ENCODE measurements at places on chromosomes 6 and 20.

DNA sequence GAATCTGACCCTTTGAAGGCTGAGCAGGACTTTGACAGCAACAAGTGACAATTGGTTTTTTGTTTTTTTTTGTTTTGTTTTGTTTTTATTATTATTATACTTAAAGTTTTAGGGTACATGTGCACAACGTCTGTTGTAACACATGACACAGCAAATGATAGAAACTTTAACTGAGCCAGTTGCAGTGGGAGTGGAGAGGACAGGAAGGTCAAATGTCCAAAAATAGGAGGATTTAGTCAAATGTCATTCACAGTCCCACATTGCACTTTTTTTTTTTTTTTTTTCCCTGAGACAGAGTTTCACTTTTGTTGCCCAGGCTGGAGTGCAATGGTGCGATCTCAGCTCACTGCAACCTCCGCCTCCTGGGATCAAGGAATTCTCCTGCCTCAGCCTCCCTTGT, 223.0 kb downstream of the HIVEP2 start:
- no peak for DNase-seq

DNA sequence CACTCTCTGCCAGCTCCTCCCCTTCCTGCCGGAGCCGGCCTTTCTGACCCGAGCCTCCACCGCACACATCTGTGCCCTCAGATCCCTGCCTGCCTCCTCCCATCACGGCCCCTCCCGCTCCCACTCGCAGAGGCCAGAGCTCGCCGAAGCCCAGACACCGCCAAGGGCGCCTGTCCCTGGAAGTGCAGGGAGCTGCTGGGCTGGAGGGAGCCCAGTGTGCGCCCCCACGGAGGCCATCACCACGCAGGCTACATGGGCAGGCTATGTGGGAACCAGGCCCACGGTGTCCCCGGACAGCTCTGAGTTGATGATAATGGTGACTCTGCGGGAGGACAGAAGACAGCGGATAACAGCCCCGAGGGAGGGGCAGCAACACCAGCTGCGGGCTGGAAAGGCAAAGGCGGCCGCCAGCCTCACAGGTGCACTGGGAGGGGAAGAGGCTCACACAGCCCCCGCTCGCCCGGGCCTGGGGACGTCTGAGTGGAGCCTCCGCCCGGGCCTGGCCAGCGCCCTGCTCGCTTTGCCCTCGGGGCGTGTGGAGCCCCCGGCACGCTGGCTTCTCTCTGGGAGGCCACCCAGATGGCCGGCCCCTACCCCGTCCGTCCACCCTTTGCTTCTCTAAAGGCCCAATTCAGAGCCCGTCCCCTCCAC, 154.9 kb downstream of the DLL1 start:
- no peak for DNase-seq

GRCh38 chr20:22099348-22099747, 393.9 kb downstream of the PAX1 start:
- no peak for DNase-seq

GRCh38 chr6:24394780-24395437, 7.8 kb upstream of the MRS2 start:
- no peak for DNase-seq

DNA sequence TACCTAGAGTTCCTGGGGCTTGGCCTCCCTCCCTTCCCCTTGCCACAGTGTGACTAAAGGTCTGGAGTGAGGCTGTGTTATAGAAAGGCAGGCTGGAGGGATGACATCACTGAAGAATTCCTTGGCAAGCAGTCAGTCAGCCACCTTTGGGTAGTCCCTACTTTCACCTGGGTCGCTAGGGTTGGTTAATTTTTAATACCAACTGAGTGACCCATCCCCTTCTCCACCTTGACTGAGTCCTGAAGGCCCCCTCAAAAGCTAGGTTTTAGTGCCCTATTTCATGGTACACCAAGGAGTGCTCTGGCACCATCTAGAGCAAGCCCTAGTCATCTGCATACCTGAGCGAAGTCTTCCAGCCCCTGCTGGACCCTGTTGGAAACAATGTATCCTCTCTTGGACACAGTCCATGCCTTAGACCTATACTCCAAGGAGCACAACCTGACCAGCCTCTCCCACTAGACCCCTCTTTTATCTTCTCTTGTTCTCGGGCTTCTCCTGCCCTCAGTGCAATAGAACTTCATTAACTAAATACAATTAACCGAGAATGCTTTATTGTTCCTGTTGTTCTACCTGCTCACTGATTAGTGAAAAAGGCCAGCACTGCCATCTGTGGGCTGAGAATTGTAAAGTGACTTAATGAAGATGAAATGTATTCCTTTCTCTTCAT, 44.6 kb downstream of the RIN2 start:
- DNase-seq: no peak

DNA sequence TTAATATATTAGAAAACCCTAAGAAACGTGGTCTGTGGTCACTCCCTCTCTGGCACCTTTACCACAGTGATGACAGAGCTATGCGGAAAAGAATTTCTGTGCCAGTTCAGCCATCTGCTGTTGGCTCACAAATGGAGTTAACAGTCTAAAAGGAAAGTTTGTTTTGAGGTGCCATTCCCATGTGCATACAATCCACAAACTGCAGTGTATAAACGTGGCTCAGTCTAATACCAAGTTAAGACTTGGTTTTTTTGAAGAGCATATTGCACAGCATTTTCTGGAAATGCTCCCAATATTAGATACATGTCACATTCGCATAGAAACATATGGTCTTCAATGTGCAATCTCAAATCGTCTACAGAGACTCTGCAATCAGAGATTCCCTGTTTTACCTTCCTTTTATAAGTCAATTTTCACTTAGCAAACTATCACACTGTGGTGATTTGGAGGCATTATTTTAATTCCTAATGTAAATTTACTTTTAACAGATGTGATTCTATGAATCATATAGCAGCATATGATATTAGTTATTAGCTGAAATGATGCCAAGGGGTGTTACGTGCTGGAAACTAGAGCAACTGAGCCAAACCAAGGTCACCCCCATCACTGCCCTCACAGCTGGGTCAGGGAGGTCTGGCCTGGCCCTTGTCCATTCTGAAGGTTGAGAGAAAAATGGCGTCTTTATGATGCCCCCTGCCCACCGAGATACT, 383.5 kb downstream of the PRKN start:
- DNase-seq: no peak

DNA sequence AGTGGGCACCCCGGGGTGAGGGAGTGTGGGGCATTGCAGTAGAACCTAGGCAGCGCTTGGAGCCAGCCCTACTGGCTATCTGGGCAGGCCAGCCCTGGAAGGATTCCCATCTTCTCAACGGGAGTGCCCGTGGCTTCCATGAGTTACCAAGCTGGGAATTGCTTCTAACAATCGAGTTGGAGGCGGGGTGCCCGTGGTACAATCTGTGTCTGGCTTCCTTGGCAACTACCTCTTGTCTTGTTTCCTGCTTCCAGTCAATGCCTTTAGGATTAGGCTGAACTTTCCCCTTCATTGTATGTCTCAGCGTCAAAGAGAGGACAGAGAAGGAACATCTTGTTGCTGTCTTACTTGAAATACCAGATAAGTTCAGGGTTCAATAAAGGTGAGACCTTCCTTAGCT, 33.3 kb downstream of the PPP1R14C start:
- DNase-seq: no peak

DNA sequence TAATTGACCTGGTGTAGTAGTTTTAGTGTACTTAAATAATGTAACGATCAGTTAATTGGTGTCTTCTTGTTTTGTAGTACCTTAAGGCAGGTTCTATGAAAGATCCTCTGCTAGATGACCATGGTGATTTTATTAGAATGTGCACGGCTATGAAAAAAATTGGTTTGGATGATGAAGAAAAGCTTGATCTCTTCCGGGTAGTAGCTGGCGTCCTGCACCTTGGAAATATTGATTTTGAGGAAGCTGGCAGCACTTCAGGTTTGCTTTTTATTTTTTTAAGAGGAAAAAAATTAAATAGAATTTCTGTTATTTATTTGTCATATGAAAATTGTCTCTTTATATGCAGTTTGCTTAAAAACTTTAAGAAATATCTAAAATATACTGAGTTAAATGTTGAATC, 99.2 kb downstream of the MYO6 start:
- DNase-seq: no peak

DNA sequence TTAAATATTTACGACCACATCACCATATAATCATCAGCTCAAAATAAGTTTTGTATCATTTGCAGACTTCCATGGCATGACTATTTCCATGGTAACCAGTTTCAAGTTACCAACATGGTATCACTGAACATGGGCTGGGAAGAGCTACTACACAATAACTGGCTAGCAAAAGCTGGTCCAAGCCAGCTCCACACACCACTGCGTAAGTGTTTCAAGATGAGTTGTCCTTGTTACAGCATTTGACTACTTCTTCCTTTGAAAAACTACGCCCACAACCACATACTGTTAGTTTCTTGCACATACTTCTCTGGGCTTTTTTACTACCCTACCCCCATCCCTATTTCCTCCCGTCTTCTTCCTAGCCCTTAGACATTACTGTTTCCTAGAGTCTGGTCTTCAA, 8.5 kb downstream of the CD164 start:
- DNase-seq: no peak

GRCh38 chr20:40687384-40688128, 1.5 kb downstream of the MAFB start:
- no peak for DNase-seq

DNA sequence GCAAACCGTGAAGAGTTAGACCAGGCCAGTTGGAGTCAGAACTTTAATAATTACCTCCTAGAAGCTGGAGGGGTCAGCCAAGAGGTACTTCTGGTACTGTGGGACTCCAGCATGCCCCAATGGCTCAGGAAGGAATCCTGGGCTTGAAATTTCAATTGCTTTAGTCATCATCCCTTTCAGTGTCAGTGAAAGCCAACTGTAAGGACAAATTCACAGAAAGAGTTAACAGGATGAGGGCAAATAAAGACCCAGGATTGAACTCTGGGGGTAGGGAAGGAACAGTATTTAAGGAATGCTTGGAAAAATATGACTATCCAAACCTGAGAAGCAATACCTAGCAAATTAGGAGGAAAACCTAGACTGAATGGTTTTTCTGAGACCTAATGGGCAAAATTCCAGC, 735.1 kb upstream of the MARCKS start:
- DNase-seq: no peak

DNA sequence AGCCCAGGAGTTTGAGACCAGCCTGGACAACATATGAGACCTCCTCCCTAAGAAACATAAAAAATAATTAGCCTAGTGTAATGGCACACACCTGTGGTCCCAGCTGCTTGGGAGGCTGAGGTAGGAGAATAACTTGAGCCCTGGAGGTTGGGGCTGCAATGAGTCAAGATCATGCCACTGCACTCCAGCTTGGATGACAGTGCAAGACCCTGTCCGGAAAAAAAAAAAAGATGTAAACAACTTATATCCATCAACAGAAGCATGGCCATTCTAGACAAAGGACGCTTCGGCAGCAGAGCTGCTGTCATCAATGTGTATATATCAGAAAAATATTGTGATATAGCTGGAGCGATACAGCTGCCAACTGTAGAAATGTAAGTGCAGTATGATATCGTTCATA, 59.6 kb upstream of the ARID1B start:
- DNase-seq: no peak

DNA sequence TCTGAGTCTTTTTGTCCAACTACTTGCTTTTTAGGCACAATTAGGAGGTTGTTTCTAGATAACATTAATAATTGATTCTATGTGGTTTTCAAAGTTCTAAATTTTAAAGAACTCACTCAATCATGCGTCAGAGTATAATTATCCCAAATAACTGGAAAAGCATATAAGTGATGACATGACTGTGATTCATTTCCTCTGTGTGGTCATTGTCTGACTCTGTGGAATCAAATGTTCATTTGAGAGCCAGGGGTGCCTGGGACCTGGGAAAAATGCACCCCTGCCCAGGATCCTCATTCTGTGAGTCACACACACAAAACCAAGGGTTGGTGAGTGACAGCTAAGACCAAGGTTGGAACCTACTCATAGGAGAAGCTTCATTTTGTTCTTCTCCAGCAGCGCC, 127.1 kb upstream of the MLIP start:
- DNase-seq: no peak

DNA sequence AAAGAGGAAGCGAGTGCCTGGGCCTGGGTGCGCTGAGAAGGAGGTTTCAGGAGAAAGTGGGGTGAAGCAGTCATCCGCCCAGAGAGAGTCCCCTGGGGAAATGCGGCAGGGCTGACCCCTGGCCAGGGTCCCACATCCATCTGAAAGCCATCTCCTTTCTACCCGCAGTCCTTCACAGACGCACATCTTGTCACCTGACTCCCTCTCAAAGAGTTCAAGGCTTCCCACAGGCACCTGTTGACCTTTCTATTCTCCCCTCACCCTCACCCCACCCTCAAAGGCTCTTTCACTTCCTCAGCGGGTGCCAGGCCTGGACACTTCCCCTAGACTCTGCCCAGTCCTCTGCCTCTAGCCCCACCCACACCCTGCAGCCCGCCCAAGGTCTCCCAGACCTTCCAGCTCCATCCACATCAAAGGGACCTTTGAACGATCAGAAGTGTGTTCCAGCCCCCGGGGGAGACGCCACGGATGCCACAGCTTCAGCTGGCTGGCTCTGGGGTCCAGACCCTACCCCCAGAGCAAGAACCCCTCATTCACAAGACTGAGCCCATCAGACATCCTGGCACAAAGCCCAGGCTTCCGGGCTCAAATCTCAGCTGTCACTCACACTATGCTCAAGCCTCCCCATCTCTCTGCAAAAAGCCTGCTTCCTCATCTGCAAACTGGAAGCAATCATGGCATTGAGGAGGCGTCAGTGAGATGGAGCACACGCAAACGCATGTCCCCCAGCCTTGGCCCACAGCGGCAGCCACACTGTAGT, 2.1 kb downstream of the CTSZ start:
- peak; percentile 32 for DNase-seq

DNA sequence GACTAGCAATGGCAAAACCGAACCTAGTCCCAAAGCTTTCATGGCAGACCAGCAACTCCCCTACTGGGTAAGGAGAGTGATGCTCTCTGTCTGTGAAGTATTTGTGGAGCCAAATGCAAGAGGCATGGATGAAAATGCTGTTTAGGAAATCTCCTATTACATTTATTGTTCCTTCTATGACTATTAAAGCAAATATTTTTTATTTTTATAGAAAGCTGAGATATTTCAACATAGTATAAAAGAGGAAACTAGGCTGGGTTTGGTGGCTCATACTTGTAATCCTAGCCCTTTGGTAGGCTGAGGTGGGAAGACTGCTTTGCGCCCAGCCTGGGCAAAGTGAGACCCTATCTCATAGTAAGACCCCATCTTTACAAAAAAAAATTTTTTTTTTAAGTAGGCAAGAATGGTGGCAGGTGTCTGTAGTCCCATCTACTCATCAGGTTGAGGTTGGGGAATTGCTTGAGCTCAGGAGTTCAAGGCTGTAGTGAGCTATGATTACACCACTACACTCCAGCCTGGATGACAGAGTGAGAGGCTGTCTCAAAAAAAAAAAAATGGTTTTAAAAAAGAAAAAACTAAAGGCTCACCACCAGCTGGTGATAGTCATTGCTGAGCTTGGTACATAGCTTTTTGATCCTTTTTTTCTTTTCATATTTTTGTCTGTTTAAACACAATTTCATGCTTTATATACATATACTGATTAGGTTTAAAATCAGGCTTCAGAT, 11.3 kb downstream of the KDM1B start:
- no peak for DNase-seq

- no peak for DNase-seq
These were observed 40.7 kb downstream of the RGS17 start for GRCh38 chr6:153090241-153090930.
